ENCODE measurements at places on chromosomes 5 and 9.

GRCh38 chr5:56669534-56670483, 145.5 kb upstream of the MAP3K1 start:
- no peak for DNase-seq

- no peak for DNase-seq
Observed at GRCh38 chr5:139954462-139954861, 88.6 kb downstream of the NRG2 start.

- no peak for DNase-seq
Observed at GRCh38 chr5:104265531-104266140, 703.0 kb upstream of the NUDT12 start.

GRCh38 chr5:175752826-175753535, 95.1 kb downstream of the HRH2 start:
- DNase-seq, result no peak
